ENCODE measurements at places on chromosomes 13 and 19.

DNA sequence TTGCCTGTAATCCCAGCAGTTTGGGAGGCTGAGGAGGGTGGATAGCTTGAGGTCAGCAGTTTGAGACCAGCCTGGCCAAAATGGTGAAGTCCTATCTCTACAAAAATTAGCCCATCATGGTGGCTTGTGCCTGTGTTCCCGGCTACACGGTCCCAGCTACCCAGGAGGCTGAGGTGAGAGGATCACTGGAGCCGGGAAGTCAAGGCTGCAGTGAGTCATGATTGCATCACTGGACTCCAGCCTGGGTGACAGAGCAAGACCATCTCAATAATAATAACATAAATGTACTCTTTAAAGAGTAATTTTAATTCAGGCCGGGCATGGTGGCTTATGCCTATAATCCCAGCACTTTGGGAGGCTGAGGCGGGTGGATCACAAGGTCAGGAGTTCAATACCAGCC lies 38.7 kb downstream of the SKA3 start:
- DNase-seq, result no peak

- no peak for DNase-seq
These were observed 46.3 kb upstream of the RGCC start for GRCh38 chr13:41411060-41411459.

GRCh38 chr19:10876459-10877240 lies 5.3 kb downstream of the CARM1 start:
- DNase-seq, result no peak

DNA sequence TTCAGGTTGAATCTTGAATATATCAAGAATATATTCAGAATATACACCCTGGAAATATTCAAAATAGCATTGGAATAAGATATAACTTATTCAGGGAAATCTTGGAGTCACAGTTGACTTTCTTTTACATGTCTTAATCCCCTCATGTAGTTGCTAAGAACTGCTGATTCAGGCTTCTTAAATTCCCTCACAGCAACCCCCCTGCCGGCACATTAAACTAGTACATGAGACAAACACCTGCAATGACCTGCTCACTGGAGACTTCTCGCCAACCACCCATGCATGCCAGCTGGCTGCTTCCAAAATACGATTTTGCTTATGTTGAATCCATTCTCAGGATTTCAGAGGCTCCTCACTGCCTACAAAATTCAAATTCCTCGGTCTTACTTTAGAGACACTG lies 997.1 kb downstream of the EFNB2 start:
- no peak for DNase-seq

DNA sequence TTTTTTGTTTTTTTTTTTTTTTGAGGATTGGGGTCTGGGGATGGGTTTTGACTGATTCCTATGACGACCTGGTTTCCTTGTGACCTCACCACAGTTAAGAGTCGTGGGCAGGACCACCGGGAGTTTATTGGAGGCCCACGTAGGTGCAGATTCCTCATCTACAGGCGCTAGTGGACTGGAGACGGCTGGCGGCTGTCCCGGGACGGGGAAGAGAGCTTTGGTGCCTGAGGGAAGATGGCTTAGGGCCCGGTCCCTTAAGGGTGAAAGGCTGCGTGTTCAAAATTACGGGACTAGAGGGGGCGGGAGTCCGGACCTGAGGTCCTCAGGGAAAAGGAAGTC lies 682 bp upstream of the TEAD2 start:
- no peak for DNase-seq

- no peak for DNase-seq
These were observed 167.7 kb downstream of the TSHZ3 start for GRCh38 chr19:31181535-31181934.

- DNase-seq, result no peak
These were observed 1.1 kb upstream of the ARHGAP35 start for GRCh38 chr19:46859637-46860124.

GRCh38 chr13:40317980-40318327 lies 348.5 kb downstream of the FOXO1 start:
- no peak for DNase-seq

DNA sequence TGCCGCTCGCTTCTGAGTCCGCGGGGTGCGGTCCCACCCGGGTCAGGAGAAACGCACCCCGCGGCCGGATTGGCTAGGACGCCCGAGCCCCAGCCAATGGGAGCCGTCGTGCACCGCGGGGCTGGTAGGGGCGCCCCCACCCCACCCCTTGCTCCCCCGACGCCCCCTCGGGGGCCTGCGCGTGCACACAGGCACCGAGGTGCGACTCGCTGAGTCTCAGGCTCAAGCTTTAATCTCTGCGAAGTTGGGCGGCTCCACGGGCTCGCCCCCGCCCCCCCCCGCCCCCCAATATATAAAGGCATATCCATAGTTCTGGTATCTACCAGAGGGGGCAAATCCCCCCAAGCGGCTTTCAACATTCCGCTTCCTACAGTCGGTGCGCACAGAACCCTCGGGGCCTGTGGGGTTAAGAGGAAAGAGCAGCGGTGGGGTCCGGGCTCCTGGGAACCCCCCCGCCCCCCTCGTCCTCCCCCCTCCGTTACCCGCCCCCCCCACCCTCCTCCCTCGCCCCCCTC lies at the start of gene COX6B2:
COX6B2 (minus strand) TSS at position 22 of the 515 bp plus-strand sequence. CDS start 198 bp downstream, outside the sequence.
- no peak for DNase-seq

- no peak for DNase-seq
These were observed 17.2 kb downstream of the FGF21 start for GRCh38 chr19:48772503-48772953.

DNA sequence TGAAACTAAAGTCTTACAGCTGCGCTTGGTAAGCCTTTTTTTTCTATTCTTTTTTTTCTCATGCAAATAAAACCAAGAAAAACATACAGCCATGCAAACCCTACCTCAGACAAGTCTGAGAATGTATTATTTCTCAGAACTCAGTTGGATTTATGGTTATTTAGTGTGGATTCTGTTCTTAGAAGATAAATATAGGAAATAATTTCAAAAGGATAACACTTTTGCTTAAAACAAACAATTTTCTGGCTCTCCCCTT lies 40.7 kb upstream of the TNFSF11 start:
- no peak for DNase-seq

All from immature natural killer cell (primary cell).